ENCODE measurements at places on chromosomes 11 and 22.
A peak's percentile ranks its signal among the peaks of the same experiment; 100 is the strongest.

DNA sequence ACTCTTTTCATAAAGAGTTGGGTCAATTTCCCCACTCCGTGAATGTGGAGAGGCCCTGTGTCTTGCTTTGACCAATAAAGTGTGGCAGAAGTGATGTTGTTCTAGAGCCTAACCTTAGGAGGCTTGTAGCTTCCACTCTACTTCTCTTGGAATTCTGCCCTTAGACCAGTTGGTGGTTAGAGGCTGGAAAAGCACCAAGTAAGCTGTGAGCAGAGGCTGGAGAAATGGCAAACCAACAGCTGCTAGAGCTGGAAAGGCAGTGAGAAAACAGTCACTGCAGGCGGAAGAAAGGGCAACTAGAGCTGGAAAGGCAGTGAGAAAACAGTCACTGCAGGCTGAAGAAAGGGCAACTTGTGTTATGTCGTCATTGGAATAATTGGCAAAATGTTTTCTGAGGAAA, 29.8 kb upstream of the MSANTD2 start:
- no peak for DNase-seq

GRCh38 chr11:31582697-31583096, 73.1 kb downstream of the ELP4 start:
- no peak for DNase-seq

- no peak for DNase-seq
These were observed 1.1 kb upstream of the ATP6V1E1 start for GRCh38 chr22:17629641-17630040.

- no peak for DNase-seq
These were observed 222.3 kb upstream of the NARS2 start for GRCh38 chr11:78796956-78797355.

- DNase-seq: peak; percentile 13
These were observed 12.8 kb downstream of the ETS1 start for GRCh38 chr11:128574576-128575011.
